ENCODE measurements at places on chromosomes 1 and 21.

DNA sequence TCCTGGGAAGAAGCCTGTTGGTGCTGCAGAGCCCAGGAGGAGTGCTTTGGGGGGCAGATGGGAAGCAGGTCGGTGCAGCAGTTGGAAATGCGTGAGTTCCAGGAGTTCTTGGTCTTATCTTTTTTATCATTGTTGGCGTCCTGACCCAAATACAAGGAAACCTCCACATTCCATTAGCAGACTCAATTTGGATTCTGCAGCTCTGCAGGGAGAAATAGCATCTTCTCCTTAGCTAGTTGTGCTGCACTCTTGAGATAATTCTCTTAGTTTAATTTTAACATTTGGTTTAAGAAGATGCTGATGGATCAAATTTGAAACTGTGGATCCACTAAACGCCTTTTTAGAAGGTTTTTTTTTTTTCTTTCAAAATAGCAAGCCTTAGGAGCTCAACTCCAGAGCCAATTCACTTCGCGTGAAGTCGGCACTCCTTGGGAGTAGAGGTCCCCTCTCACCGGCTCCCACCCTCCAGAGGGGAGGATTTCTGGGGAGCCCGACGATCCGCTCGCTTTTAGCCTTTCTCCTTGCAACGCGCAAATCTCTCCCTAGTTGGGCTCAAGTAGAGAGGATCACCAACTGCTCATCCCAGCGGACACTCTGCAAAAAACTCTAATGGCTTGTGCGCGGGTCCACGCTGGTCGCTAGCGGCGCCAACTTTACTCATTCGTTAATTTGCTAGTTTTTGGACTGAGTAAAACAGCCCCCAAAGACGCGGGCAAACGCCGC lies 1.3 kb downstream of the PLD5 start:
- no peak for DNase-seq

- no peak for DNase-seq
Measured at GRCh38 chr1:119083479-119083878, 57.0 kb downstream of the WARS2 start.

GRCh38 chr1:14371771-14372497 lies 226.6 kb upstream of the KAZN start:
- DNase-seq: no peak

GRCh38 chr1:12473596-12474362 lies 144.2 kb downstream of the DHRS3 start:
- DNase-seq: no peak

GRCh38 chr1:175313672-175314225 lies 121.2 kb upstream of the KIAA0040 start:
- no peak for DNase-seq

- DNase-seq: no peak
Measured at GRCh38 chr1:199054694-199055093, 415.9 kb downstream of the PTPRC start.

DNA sequence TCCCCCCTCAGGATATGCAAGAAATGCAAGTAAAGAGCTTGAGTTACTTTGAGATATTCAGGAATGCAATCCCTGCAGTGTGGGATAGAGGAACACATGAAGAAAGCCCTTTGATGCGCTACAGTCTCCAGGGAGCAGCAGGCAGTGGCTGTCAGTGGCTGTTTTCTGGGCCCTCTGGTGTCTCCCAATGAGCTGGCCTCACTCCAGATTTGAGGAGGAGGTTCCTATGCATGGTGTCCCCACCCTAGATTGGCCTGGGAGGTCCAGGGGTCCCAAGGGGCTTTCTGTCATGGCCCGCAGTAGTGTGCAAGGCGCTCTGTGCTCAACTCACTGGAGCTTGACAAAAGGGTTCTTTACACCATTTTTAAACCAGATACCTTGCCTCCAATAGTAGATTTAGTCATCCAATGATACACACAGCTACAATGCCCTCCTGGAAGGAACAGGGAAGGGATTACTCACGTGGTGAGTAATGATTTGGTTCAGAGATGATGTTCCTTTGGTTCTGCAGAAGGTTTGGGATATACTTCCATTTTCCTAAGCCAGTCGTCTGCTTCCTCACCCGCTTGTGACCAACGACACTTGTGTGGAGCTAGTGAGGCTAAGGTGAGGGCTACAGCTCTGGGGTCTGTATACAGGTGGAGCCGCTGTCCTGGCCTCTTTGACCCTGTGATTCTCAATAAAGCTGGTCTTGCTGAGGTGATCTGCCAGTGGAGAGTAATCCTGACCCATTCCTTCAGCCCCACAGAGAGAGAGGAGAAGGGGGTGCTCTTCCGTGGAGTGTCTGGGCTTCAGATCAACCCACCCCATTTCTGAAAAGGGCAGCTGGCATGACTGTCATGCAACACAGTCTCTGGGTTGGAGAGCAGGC lies 6.6 kb downstream of the BATF3 start:
- DNase-seq: no peak

GRCh38 chr1:193730017-193730416 lies 543.6 kb upstream of the B3GALT2 start:
- no peak for DNase-seq

DNA sequence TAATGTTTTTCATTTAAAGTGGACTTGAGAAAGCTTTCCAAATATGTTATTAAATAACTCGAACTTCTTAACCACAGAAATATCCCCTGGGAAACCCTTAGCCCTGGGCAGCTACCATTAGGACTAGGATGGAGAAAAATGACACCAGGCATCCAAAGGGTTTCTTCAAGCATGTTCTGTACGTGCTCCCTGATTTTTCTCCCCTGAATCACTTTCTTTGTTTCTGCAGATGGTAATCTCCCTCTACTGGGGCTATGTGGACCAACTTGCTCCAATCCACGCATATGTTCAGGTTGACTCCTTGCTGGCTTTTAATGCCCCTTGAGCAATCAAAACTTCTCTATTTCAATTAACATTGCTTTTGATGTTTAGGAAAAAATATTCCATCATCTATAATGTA lies 312.7 kb upstream of the C1orf87 start:
- no peak for DNase-seq

DNA sequence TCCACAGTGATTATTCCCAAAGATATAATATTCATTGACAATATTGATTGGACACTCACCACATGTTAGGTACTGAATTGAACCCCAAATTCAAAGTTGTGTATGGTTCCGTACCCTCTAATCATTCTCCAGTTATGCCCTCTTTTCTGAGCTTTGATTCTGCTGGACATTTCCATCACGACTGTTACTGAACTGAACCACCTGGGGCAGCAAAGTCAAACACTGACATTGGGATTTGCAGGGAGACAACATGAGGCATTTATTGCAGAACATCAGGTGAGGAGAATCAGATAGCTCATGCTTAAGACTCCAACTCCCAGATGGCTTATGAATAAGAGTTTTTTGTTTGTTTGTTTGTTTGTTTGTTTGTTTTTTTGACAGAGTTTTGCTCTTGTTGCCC lies 420.9 kb downstream of the DISC1 start:
- DNase-seq: no peak

DNA sequence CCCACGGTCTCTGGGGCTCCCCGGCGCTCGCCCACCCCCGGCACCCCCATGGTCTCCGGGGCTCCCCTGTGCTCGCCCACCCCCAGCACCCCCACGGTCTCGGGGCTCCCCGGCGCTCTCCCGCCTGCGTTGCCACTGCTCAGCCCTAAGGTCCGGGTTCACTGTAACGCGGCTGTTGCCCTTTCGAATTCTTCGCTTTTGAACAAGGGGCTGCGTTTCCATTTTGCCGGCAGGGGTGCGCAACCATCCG lies 5.2 kb upstream of the FTCD start:
- no peak for DNase-seq

- no peak for DNase-seq
Measured at GRCh38 chr1:61087571-61087970, 5.2 kb downstream of the NFIA start.

DNA sequence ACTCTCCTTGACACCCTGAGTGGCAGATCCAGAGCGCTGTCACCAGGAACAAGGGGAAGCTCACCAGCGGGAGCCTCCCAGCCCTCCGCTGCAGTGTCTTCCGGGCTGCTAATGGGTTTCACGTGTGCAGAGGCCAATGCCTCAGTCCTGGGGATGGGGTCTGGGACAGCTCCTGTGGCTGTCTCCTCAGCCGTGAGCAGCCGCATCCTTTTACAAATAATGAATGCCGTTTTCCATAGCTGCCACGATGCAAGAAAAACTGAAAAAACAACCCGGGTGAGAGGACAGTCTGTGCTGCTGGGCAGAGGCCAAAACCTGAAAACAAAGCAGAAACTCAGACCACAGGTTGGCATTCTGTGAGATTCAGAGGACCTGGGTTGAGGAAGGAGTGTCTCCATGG lies 212.2 kb upstream of the RAB4A start:
- DNase-seq: no peak

DNA sequence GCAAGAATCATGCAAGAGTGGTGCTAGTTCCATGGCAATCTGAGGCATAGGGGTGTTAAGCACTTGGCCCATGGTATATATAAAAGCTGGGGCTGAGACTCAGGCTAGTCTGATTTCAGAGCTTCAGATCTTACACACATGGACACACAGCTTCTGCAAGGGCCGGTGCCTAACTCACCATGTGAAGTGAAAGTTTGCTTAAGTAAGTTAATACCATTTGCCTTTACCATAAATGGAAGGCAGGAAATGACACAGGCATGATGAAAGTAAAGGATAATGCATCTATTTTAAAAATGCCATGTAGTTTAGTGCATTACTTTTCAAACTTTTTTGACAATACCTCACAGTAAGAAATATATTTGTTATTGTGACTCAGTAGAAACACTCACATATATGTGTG lies 122.6 kb downstream of the KCNJ6 start:
- no peak for DNase-seq

DNA sequence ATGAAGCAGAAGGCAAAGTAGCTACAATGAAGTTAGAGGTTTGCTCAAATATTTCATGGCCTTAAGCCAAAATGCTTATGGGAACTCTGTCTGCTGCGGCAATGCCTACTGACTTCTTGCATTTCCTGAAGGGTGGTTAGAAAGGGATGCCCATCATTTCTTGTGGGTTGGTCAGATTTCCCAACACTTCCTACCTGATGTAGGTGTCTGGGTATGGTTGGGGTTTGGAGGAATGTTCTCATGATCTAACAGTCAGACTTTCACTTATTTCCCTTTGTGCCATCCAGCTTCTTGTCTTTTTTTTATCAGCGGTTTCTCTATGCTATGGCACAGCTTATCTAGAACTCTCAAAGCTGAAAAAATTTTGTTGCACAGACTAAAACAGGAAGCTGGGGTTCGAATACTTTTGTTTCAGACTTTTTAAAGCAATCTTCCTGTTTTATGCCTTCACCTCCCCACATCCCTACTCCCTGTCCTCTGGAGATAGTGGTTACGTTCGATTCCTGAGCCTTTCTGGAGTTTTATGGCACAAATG lies 307.7 kb downstream of the USP25 start:
- no peak for DNase-seq

DNA sequence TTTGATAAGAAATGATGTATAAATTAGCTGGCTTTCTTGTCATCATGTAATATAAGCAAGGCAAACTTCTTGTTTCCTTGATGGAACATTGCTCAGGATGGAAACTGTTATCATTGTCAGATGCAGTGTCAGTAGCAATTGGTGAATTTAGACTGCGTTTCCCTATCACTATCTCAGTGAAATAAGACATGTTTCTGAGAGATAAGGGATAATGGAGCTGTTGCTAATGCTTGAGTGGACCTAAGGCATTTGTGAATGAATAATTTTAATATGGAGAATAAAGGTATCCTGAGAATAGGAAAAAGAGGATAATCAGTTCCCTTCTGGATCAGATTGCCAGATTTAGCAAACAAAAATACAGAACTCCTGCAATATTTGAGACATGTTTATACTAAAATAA lies 160.9 kb downstream of the HLX start:
- no peak for DNase-seq

- DNase-seq: no peak
Measured at GRCh38 chr1:95040032-95040525, 32.7 kb downstream of the ALG14 start.

- DNase-seq: no peak
Measured at GRCh38 chr1:179264507-179264906, 29.1 kb upstream of the SOAT1 start.

- DNase-seq: no peak
Measured at GRCh38 chr1:235266967-235267366, 61.0 kb downstream of the ARID4B start.

DNA sequence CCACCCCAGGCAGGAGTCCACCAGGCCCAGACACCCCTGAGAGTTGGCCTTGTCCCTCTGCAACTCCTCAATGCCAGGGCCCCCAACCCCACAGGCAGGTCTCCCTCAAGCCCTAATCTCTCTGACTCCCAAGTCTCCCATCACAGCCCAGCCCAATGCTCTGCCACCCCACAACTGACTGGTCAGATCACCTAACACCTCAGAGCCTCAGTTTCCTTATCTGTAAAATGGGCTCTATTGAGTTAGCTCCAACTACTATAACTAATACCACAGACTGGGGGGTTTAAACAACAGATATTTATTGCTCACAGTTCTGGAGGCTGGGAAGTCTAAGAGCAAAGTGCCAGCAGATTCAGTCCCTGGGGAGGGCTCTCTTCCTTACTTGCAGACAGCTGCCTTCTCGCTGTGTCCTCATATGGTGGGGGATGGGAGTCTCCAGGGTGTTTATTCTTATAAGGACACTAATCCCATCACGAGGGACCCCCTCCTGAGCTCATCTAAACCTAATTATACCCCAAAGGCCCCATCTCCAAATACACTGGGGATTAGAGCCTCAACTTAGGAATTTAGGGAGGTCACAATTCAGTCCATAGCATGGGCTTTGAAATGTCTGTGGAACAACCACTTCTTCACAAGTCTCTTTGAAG lies 34.9 kb upstream of the ZC3H12A start:
- no peak for DNase-seq

DNA sequence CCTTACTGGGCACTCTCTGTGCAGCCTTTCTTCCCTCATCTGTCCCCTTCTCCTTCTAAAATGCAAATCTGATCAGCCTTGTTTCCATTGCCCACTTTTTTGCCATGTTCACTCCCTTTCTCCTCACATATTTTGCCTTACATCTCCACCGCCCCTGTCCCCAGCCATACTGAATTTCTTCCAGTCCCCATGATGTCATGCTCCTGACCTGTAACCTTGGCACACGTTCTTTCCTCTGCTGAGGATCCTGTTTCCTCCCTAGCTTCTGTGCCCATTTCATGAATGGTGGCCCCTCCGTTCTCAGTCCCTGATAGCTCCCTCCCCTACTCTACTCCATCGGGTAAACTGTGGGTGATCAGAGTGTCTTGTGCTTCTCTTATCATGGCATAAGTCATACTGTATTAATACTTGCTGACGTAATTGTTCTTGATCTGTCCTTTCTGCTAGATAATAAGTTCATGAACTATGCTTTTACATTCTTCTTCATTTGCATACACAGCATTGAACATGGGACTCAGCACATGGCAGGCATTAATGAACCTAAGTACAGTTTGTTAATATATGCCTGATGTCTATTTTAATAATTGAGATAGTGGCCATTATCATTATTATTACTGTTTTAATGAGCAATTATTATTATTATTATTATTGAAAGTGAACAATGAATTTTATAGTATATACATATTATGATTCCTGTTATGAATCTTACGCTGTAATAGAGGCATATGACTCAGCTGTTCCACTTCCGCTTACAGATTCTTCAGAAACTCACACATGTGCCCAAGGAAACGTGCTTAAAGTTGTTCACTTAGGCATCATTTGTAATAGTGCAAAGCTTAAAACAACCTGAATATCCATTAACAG lies 28.5 kb downstream of the MAP3K21 start:
- DNase-seq: peak; percentile 6
